Neural progenitor cell (in vitro differentiated cells): ENCODE measurements at places on chromosomes 1 and 21.

GRCh38 chr1:232655028-232655745, 25.3 kb upstream of the SIPA1L2 start:
- DNase-seq, result no peak

- DNase-seq, result no peak
Observed at GRCh38 chr21:16587141-16587581, 857.4 kb downstream of the USP25 start.

DNA sequence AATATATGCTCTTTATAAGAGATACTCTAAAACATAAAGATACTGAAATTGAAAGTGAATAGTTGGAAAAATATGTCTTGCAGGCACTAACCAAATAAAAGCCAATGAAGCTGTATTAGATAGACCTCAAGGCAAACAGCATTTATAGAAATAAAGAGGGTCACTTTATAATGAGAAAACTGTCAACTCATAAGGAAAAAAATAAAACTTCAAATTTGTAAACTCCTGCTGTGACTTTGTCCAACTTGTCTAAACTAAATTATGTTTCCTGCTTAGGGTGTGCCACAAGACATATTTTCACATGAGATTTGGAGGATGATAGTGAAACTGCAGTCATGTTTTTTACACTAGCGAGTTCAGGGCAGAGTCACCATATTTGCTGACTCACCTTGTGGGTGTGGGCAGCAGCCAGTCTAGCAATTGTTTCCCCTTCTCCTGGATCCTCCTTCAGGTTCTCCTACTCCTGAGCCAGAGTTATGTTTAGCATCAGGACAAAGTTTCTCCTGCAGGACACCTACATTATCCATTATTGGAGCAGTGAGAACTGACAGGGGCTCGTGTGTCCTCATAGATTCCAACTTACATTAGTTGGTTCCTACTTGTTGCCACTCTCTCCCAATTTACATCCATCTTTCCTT, 43.8 kb downstream of the CD53 start:
- no peak for DNase-seq

DNA sequence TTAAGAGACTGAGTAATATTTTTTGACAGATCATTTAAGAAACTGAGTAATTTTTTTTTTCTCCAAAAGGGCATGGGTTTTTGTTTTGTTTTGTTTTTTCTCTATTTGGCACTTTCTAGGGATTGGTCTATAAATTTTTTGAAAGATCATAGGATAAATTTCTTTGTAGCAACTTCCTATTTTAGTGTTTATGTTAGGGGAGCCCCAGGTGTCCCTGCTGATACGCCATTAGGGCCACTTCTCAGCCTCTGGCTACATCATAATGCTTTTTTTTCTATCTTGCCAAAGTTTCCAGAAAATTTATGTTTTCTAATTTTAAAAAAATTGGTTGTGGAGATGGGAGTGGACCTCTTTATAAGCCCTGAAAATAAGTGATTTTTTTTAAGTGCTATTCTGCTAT, 2.6 kb downstream of the GABPA start:
- DNase-seq, result no peak

- DNase-seq, result peak; percentile 60
Observed at GRCh38 chr1:203152158-203153034, 23.2 kb downstream of the MYBPH start.

- DNase-seq, result no peak
Observed at GRCh38 chr1:192904438-192904895, 95.6 kb downstream of the RGS2 start.

- DNase-seq, result peak; percentile 27
Observed at GRCh38 chr1:29096231-29096886, 27.3 kb downstream of the TMEM200B start.

DNA sequence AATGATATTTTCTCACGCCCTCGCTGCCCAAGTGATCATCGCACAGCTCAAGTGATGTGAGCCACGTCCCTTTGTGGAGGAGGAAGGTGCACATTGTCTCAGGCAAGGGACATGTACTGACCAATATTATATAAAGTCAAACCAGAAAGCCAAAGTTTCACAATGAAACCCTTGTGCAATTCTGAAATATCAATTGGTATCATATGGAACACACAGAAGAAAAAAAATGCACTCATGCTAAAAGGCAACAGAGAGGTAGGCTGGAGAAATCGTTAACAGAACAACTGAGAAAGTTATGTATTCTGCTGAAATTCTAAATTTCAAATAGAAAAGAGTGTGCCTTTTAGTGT, 1.9 kb downstream of the JAM2 start:
- DNase-seq, result no peak

DNA sequence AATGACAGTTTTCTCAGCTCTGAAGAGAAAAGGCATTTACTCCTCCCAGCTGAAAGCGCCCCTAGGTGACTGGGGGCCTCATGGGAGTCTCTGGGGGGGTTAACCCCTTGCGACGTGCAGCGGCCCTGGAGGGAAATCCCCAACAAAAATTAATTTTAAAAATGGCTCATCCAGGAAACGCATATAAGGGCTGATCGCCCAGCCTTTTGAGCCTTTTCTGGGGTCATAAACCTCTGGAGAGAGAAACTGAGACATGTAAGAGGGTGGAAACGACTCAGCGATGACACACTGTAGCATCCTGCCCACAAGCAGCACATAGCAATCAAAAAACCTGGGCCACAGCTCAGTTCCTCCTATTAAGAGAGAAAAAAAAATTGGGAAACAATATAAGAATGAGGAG, 20.4 kb upstream of the HPDL start:
- DNase-seq, result peak; percentile 42

DNA sequence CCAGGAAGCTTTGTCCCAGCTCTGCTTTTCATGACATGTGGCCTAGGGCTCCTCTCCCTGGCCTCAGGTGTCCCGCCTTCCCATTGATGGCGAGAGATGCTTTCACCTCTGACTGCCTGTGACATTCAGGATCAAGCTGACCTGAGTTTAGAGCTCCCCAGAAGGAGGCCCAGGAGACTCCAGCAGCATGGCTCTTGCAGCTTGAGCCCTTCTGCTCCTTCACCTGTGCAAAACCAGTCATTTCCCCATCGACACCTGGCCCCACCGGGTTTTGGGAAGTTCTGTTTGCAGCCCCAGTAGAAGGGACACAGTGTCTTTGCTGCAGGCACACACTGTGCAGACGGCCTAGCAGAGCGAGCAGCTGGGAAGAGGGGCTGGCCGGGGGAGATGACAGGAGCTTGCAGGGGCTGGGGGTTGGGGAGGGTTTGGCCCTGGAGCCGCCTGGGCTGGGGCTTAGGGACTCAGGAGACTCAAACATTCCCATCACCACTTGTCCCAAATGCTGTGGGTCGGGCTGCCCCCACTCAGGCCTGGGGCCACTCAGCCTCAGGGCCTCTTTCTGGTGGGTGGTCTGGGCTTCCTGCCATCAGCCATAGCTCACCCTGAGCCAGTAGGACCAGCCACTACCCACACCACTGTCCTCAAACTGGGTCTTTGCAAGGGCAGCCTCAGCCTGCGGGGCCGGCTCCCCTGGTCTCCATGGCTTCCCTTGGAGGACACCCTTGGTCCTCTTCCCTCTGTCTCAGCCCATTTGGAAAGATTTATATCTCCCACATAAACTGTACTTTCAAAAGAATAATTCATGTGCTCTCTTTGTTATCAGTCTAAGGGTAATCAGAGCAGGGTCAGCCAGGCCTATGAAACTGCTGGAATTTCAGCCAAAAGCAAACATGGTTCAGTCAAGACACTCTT, 3.8 kb upstream of the EDN2 start:
- DNase-seq, result peak; percentile 31

DNA sequence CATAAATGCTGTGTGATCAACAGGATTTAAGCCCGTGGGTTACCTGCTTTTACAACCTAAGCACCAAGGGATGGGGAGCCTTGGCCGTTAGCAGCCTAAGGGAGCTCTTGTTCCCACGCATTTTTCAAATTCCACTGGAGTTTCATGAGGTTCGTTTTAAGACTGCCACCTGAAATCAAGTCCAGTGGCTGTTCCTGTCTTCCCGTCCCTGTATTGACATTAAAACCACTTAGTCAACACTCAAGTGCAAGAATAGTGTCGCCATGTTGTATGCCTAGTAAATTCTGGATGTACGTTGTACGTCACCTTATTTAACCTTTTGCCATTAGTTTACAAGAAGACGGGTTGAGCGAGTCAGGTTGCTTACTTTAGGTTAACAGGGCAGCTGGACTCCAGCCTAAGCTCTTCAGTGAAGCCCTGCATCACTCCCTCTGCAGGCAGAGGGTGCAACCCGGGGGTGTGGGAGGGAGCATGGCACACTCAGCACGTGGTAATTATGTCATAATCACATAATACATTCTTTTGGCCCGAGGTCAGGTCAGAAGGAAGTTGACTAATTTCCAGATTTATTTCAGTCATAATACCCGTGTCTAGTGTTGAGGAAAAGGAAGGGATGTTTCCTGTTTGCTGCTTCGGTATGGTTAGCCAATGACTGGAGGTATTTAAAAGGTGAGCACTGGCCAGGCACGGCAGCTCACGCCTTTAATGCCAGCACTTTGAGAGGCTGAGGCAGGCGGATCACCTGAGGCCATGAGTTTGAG, 42.5 kb downstream of the CNST start:
- DNase-seq, result peak; percentile 35

DNA sequence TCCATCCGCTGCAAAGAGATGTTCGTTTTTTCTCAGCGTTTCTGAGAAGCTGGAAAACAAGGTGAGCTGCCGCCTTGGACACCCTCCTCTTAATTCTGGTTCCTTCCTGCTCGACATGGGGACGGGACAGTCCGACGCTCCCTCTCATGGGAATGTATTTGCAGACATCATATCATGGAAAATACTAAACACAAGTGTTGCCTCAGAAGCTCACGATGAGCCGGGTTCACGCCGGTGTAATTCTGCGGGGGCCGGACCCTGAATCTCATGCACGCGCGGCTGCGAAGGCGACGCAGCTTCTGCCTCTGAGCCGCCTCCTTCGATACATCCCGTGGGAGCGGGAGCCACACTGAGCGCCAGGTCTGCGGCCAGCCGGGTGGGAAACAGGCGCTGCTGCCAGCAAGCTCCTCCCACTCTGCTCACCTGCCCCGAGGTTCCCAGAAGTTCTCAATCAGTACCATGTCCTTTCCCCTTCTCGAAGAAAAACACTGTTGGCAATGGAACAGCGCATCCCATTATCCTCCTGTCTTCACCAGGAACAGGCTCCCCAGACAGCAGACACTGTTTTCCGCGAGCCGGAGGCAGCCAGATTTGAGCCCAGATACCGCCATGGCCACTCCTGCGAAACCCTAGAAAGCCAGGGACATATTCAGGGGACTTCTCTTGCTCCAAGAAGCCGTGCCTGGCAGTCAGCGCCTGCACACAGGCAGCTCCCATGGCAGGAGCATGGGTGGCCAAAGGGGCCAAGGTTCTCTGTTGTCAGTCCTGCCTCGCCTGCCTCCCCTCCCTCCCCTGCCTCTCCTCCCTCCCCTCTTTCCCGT, 98.0 kb downstream of the WDR4 start:
- DNase-seq, result peak; percentile 49

- no peak for DNase-seq
Observed at GRCh38 chr1:13899856-13900255, 199.9 kb downstream of the PRDM2 start.
